ENCODE measurements at places on chromosomes 3 and 15.

DNA sequence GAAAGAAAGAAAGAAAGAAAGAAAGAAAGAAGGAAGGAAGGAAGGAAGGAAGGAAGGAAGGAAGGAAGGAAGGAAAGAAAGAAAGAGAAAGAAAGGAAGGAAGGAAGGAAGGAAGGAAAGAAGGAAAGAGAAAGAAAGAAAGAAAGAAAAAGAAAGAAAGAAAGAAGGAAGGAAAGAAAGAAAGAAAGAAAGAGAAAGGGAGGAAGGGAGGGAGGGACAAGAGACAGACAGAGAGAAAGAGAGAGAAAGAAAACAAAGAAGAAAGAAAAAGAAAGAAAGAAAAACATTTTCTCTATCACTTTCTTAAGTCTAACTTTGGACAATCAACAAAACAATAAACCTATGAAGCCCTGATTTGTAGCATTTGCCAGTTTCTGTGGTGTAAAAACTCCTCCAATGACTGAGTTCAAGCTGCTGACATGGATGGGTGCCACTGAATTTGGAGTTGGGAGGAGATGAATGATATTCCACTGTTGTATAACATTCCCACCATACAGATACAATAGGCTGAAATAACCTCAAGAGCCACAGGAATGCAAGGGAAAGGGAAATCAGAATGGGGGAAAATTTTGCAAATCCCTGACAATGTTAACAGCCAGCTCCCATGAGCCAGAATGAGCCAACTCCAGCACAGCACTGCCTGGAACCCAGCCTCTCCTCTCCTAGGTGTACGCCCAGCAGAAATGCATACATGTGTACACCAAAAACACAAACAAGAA lies 15.0 kb upstream of the RTP3 start:
- no peak for DNase-seq

DNA sequence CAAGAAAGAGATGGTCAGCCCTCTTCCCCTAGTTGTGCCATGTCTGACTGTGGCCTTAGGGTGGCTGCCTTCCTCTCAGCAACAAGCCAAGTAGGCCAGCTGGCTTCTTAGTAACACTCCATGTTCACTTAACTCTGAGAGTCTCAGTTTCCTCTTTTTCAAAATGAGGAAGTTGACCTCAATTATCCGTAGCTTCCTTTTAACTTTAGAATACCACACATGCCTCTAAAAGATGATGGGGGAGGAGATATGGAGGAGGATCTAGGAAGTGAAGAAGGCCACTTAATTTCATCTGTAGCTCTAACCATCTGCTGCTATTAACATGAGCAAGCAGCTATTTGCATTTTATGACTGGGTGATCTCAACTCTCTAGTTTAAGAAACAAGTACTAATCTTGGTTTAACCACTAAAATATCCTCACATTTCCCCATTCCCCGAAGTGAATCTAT lies 32.9 kb downstream of the CD200R1L start:
- DNase-seq = no peak

- DNase-seq = no peak
These were observed 53.0 kb upstream of the TPM1 start for GRCh38 chr15:62989366-62990055.

DNA sequence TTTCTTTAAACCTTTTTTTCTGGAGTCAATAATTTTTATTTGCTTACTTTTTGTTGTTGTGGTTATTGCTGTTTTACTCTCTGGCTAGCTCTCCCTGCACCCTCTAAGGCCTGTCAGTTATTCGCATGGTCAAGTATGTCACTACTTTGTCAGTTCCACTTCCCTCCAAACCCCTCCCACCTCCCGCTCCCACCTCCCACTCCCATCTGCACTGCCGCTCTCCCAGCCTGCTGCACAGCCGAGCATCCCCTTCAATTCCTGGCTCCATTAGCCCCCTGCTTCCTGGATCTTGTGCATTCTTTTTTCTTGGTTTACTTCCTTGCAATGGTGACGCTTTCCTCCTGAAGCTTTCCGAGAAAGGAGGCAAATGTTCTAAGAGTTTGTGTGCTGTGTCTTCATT lies 218.0 kb downstream of the XXYLT1 start:
- DNase-seq = no peak

DNA sequence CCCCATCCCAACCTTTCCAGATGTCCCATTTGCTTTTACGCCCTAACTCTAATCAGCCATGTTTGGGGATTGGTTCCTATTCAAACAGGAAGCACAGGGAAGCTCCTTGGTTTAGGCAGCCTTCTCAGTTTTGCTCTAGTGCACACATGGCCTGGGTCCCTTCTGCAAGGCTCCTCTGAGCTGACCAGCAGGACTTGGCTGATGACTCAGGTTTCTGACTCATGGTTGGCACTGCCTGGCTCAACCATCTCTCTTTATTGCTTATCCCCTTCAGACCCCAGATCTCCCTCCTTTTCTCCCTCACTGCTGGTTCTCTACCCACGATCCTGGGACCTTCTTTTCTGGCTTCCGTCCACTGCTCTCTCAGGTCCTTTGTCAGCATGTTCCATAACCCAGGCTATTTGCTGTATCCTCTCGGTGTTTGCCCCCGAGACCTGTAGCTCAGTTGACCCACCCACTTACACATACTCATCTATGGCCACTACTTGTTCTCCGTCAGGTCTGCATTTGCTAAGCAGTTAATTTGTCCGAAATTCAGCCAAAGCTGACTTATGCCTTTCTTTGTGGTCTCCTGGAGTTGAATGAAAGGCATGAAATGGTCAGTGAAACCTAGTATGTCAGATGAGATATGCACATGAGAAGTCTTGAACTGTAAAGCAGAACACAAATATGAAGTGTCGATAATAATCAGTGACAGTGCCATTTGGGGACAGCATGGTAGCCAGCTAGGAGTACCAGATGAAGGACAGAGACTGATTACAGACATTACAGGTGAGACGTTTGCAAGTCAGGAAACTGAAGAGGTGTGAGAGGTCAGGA lies 323.5 kb upstream of the ROPN1 start:
- DNase-seq = no peak

DNA sequence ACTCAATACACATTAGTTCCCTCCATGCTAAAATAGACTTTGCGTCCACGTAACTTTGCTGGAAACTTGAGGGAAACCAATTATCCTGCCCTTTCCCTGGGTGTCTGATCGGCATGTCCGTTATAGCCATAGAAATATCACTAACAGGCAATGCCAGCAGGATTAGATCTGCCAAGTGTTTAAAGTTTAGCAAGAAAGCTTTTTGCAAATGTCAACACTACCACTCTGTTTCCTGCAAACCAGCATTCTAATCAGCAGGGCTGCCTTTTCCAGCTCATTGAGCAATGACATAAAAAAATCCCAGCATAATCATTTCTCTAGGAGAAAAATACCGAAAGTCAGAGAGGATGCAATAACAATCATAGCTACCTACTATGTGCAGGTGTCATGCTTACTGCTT lies 60.9 kb downstream of the NOX5 start:
- DNase-seq = no peak

DNA sequence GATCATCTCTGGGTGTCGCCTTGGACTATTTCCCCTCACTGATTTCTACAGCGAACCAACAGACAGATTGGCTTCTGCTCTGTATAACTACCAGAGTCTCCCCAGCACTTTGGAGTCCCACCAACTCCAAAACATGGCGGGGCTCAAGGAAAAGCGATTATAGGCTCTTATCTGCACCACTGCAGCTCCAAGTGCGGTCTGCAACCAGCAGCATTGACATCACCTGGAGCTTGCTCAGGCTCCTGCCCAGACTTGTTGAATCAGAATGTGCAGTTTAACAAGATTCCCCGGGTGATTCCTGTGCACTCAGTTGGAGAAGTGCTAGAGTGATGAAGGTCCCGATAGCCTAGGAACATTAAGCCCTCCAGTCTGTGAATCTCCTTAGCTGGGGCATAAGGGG lies 9.0 kb downstream of the CCK start:
- no peak for DNase-seq

GRCh38 chr3:60650171-60650570 lies 601.1 kb downstream of the FHIT start:
- DNase-seq = no peak

GRCh38 chr3:13299531-13300155 lies 120.5 kb downstream of the NUP210 start:
- no peak for DNase-seq

DNA sequence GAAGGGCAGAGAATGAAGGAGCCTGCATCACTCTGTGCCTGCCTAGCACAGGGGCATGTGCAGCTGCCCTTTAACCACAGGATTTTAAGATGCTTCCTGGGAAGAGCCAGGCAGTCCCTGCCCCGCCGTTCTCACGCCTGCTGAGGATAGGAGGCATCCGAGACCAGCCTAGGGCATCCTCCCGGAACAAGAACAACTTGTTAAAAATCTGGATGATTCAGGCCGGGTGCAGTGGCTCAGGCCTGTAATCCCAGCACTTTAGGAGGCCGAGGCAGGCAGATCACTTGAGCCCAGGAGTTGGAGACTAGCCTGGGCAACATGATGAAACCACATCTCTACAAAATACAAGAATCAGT lies 15.2 kb downstream of the NRROS start:
- DNase-seq = no peak

DNA sequence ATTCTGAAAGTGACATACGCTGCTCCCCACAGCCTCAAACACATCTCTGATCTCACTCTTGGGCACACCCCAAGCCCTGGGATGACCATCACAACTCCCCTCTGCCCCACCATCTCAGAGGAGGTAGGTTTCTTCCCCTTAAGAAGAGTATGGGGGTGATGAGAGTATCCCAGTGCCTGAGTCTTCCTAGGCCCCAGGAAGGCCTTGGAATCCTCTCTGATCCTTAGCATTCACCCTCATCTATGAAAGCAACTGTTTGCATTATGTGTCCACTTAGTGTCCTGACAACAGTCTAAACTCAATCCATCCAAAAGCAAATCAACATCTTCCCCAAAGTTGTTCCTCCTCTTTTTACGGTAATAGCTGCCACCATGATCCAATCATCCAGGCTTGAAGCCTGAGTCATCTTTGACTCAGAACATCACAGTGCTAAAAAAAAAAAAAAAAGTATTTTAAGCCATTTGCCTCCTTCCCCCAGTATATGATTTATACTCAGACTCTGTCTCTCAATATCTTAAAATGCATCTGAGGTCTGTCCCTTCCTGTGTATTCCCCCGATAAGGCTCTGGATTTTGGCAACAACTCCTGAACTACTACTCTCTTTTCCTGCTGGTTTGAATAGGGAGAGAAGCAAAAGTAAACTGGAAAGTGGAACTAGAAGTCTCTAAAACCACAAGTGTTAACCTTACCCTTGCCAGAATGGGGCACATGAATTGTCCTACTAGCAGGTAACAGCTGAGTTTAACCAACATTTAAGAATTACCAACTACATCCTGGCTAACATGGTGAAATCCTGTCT lies 22.5 kb downstream of the POPDC2 start:
- DNase-seq = no peak

DNA sequence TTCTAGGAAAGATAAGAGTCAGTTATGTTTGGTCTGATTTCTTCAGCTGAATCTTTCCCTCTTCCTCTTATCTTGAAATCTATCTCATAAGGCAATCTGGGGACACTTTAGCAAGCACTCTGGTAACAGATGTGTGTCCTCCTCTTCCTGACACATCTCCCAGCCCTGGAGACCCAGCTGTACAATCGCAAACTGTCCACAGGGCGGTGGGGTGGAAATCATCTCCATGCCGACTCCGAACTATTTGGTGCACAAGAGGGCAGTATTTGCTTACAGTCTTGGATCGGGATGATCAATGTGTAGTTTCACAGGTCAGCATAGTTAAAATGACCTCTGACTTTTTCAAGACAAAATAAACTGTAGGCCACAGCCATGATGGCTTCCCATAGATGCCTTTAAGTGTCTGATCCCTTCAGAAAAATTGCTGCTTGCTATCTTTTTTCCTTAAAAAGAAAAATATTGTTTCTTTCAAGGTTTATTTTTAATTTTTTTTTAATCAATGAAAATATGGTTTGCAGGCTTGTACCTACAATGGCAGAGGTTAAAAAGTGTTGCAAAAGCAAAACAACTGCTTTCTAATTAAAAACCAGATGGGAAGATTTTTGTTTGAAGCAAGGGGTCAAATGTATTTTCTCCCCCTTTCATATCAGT lies 17.7 kb downstream of the EEFSEC start:
- no peak for DNase-seq

DNA sequence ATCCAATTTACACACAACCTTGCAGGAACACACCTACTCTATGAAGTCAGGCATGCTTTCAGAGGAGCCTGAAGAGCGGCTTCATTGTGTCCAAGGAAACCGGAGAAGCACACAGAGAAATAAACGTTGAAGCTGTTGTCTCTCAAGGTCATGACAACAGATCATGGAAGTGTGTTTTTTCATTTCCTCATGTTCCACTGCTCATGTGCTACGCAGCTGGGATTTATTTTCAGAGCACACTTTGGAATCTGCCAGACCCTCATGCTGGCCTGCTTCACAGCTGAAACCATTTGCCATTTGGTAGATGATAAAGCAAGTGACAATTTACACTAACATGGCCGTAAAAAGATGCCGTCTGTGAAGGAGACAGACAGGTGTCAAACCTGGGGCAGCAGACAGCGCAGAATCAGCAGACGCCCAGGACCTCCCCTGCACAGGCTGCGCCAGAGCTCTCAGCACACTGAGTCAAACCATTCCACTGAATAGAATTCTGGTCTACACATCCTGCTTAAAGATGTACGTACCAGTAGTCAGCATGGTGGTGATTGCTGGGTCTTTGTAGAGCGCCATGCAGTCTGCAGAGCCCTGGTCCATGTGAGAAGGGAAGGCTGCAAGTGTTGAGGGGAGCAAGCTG lies 99.3 kb downstream of the ARNT2 start:
- no peak for DNase-seq

DNA sequence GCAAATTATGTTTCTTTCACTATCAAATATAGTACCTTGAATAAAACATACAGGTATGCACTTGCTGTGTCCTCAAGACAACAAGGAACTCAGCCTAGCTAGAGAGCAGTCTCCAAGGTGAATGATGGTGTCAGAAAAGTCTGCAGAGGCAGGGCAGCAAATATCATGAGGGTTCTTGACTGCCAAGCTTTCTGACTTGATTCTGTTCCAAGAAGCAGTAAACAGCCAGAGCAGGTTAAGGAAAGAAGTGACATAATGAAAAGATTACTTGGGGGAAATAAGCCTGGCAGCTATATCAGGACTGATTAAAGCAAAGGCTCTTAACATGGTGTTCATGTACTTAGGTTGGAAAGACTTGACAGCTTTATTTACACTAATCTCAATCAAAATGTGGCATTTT lies 192.2 kb upstream of the GADL1 start:
- no peak for DNase-seq

GRCh38 chr3:10845839-10846656 lies 30.0 kb downstream of the SLC6A11 start:
- DNase-seq = no peak

DNA sequence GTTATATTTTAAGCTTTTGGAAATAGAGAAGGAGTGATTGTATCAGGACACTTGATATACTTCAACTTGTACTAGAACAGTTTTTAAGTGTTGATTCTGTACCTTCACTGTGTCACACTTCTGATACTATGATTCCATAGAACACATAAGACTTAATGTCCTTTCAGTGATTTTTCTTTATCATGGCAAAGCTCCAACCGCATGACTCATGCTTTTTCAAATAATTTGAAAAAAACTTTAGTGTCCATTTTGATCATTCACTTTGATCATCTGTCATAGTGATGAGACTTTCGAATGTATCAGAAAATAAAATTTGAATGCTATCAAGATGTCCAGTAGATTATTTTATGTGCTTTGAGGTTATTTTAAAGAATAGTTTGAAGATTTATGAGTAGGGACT lies 32.0 kb downstream of the AP4E1 start:
- no peak for DNase-seq

GRCh38 chr3:51703761-51704510 lies 2.9 kb upstream of the GRM2 start:
- DNase-seq = no peak

Data from activated gamma-delta T cell treated with anti-CD3 and anti-CD28 coated beads, Interleukin-2, amount 50 U/mL, for 16 hours (primary cell).